Activated T-cell treated with anti-CD3 and anti-CD28 coated beads, Interleukin-2, amount 50 U/mL, for 72 hours (primary cell): ENCODE measurements at places on chromosomes 3 and 15. TPM values are rescaled to one million over a fixed set of nuclear protein-coding genes. Genes with fewer than 3 reads are reported as not detected.

DNA sequence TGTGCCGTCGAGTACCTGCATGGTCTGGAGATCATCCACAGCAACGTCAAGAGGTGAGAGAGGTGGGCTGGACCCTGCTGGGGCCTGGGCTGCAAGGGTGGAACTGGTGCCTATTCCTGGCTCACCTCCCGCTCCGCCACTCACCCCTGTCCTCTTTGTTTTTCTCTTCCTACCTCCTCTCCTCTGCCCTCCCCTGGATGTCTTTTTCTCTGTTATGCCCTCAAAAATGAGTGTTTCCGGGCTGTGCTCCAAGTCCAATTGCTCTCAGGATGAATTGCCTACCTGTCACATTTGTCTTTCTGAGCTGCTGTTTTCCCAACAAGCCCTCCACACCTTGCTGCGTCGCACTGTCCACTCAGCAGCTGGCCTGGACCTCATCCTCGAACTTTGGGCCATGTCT lies 28.5 kb upstream of the TATDN2 start:
- DNase-seq = no peak

HIGD2B gene
- total RNA-seq = 0.22 TPM

PCOLCE2 gene
- not detected for total RNA-seq

PCBP4 gene
- total RNA-seq = 23.3 TPM

PRR20G gene
- not detected for total RNA-seq

GOLGA8M gene
- total RNA-seq = 0.89 TPM

CA12 gene
- 0.55 TPM for total RNA-seq

DNA sequence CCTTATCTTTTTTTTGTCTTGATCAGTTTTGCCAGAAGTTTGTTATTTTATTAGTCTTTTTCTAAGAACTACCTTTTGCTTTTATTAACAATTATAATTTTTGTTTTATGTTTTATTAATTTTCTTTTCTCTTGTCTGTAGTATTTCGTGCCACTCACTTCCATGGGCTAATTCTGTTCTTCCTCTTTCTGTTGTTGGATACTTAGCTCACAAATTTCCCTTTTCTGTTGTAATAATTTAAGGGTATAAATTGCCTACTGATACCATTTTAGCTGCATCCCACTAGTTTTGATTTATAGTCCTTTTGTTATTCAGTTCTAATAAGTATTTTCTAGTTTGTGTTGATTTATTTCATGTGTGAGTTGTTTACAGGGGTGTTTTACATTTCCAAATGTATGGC lies 48.6 kb downstream of the SNRK start:
- no peak for DNase-seq

PDIA3 gene
- 244 TPM for total RNA-seq

DNA sequence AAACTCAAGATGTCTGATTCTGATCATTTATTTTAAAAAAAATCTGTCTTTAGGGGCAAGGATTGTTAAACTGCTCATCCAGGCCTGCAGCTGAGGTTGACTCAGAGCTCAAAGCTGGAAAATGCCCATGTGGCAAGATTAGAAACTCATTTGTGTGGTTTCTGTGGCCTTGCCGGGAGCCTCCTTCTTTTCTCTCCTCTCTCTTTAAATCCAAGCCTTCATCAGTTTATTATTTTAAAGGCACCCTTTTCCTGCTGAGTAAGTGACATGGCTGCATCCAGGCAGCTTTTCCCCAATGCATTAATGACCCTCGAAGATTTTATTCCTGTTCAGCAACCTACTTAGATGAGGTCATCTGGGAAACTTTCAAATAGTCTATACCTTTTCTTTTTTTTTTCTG lies 221.3 kb upstream of the CDIN1 start:
- no peak for DNase-seq

ZNF620 gene
- total RNA-seq = 5.8 TPM
